ENCODE measurements at places on chromosomes 13 and 19. TPM values are rescaled to one million over a fixed set of nuclear protein-coding genes. Genes with fewer than 3 reads are reported as not detected.

Gene SLC35E1
- 14.9 TPM for polyA plus RNA-seq

Gene ZNF525
- 10.9 TPM for polyA plus RNA-seq

Gene CIC
- polyA plus RNA-seq: 2.9 TPM

Gene EHD2
- not detected for polyA plus RNA-seq

Gene EID2B
- polyA plus RNA-seq: 5.4 TPM

Gene POSTN
- polyA plus RNA-seq: not detected

- no peak overlapping the region for H3K27ac ChIP-seq
- no peak for DNase-seq
- H3K27me3 ChIP-seq: peaks cover 5% of the 10 kb centered on the region
- peaks cover 4% of the 10 kb centered on the region for H3K36me3 ChIP-seq
- no peak overlapping the region for H3K4me3 ChIP-seq
Observed at GRCh38 chr19:47269596-47269995, 5.1 kb upstream of the INAFM1 start.

- no peaks in the 10 kb centered on the region for H3K36me3 ChIP-seq
- no peak overlapping the region for H3K4me3 ChIP-seq
- H3K27me3 ChIP-seq: no peaks in the 10 kb centered on the region
- no peak overlapping the region for H3K27ac ChIP-seq
- no peaks in the 10 kb centered on the region for H3K4me1 ChIP-seq
Observed at GRCh38 chr13:82257790-82258507, 1624.3 kb downstream of the SLITRK1 start.

- peak overlapping the region; percentile 67 for H3K4me3 ChIP-seq
- no peaks in the 10 kb centered on the region for H3K36me3 ChIP-seq
- peaks cover 4% of the 10 kb centered on the region for H3K27me3 ChIP-seq
- peak overlapping the region; percentile 82 for H3K27ac ChIP-seq
- H3K4me1 ChIP-seq: peaks cover 9% of the 10 kb centered on the region
- peak; percentile 45 for DNase-seq
Observed at GRCh38 chr19:40907968-40908735, 26.1 kb upstream of the CYP2A7 start.

DNA sequence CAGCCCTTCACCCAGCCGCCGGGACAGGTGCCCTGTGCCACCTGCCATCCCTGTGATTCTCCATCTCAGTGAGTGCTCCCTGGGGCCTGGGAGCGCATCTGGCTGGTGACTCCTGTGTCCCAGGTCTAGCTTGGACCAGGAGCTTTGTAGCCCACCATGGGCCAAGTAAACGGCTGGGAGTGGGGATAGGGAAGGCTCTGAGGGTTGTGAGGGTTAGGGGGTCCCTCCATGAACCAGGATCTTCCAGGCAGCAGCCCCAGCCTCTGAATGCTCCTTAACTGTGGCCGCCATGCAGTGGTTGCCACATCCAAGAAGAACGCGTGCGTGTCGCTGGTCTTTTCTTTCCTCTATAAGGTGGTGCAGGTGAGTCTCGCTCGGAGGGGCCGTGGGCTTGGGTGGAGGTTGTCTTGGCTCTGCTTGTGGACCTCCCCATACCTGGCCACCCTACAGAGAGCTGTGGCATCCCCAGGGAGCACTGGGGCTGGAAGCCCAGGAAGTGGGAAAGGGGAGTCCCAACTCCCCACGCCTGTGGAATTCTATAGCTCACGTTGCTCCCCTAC is 8.4 kb downstream of the AP1M1 start:
- no peak for DNase-seq
- H3K27me3 ChIP-seq: no peaks in the 10 kb centered on the region
- H3K4me3 ChIP-seq: no peak overlapping the region

DNA sequence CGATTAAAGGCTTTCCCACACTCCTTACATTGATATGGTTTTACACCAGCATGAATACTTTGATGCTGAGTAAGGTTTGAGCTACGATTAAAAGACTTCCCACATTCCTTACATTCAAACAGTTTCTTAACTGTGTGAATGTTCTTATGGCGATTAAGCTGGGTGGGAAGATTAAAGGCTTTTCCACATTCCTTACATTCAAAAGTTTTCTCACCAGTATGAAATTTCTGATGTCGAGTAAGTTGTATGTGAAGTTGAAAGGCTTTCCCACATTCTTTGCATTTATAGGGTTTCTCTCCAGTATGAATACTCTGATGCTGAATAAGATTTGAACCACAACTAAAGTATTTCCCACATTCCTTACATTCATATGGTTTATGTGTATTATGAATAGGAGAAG is 20.0 kb downstream of the ZNF780B start:
- no peak for DNase-seq
- H3K4me1 ChIP-seq: no peaks in the 10 kb centered on the region
- H3K4me3 ChIP-seq: no peak overlapping the region
- peaks cover 14% of the 10 kb centered on the region for H3K36me3 ChIP-seq

DNA sequence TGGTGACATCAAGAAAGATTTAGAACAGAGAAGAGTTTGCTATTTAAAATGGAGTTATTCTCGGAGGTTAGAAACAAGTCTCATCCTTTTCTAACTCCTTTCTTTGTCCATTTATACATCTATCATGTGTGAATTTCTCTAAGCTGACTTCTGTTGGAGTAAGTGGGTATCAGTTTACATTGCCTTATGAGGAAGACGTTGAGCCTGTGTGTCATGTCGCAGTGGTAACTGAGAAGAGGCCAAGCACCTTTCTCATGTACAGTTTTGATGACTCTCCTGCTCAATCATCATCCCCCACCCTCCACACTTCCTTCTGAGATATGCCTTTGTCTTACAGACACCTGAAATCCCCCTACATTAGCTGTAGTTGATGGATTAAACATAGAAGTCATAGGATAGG is 624.8 kb downstream of the LIG4 start:
- DNase-seq: no peak
- H3K4me1 ChIP-seq: no peaks in the 10 kb centered on the region
- no peak overlapping the region for H3K27ac ChIP-seq
- H3K4me3 ChIP-seq: no peak overlapping the region
- H3K27me3 ChIP-seq: no peaks in the 10 kb centered on the region

- H3K36me3 ChIP-seq: peaks cover 8% of the 10 kb centered on the region
- H3K27ac ChIP-seq: no peak overlapping the region
- no peak overlapping the region for H3K4me3 ChIP-seq
- no peaks in the 10 kb centered on the region for H3K27me3 ChIP-seq
- DNase-seq: no peak
- H3K4me1 ChIP-seq: peaks cover 31% of the 10 kb centered on the region
Observed at GRCh38 chr19:57825511-57825910, 4.6 kb upstream of the ZNF587B start.

- H3K27ac ChIP-seq: no peak overlapping the region
- DNase-seq: no peak
- peaks cover 7% of the 10 kb centered on the region for H3K4me1 ChIP-seq
- H3K4me3 ChIP-seq: no peak overlapping the region
- no peaks in the 10 kb centered on the region for H3K36me3 ChIP-seq
- no peaks in the 10 kb centered on the region for H3K27me3 ChIP-seq
Observed at GRCh38 chr13:32056316-32056715, 24.7 kb downstream of the FRY start.

DNA sequence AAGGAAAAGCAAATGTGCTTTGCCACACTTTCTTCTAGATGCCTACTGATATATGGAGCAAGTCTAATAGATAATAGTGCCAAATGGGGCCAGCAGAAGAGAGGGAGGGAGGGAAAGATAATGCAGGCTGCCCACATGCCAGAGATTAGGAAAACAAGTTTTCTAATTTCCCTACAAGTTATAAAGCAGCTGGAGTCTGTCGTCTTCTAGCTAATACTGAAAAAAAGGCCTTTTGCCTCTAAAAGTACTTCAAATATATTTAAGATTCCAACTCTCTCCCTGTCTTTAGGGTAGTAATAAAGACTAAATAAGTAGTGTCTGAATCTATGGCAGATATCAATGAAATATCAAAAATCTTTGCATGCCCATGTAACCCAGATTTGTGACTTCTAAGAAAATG is 632.0 kb upstream of the MIR17HG start:
- peaks cover 3% of the 10 kb centered on the region for H3K27me3 ChIP-seq
- no peak for DNase-seq
- H3K4me3 ChIP-seq: no peak overlapping the region
- no peaks in the 10 kb centered on the region for H3K4me1 ChIP-seq
- H3K36me3 ChIP-seq: no peaks in the 10 kb centered on the region

DNA sequence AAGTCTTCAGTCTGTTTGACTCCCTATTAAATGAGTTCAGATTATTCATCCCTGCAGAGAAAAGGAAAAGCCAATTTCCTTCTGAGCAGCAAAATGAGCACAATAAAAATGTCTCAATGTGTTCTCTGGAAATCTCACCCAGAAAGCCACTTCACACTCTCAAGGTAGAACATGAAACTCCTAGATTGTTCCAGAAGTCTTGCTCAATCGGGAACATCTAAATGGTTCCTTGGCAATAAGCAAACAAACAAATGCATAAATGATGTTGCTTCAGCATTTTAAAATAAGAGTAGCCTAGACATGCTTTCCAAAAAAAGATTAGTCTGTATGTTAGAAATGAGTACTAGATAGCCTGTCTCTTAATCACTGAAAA is 59.7 kb upstream of the TNFRSF19 start:
- no peaks in the 10 kb centered on the region for H3K4me1 ChIP-seq
- no peak for DNase-seq
- no peaks in the 10 kb centered on the region for H3K27me3 ChIP-seq

DNA sequence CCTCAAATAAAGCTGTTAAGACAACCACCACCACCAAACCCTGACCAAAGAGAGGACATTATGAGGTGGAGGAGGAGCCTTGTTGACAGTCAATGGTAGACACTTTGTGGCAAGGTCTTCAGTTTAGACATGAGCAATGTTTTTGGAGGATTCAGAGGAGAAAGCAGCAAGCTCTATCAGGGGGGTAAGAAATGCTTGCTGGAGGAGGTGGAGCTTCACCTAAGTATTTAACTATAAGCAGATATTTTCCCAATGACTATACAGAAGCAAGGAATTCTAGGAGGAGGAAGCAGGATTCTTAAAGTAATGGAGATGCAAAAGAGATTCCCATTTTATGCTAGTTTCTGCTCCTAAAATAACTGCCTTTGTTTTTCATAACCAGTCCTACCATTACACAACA is 74.2 kb downstream of the TRPC4 start:
- no peak overlapping the region for H3K4me3 ChIP-seq
- H3K4me1 ChIP-seq: no peaks in the 10 kb centered on the region

GRCh38 chr13:25372284-25373081 is 709 bp downstream of the ATP8A2 start:
- peaks cover 20% of the 10 kb centered on the region for H3K27me3 ChIP-seq
- no peak for DNase-seq
- H3K4me3 ChIP-seq: no peak overlapping the region
- H3K4me1 ChIP-seq: peaks cover 7% of the 10 kb centered on the region

- H3K4me1 ChIP-seq: no peaks in the 10 kb centered on the region
- H3K36me3 ChIP-seq: no peaks in the 10 kb centered on the region
- H3K4me3 ChIP-seq: no peak overlapping the region
- H3K27ac ChIP-seq: no peak overlapping the region
Observed at GRCh38 chr13:108807841-108808240, 178.4 kb downstream of the MYO16 start.

- no peak for DNase-seq
- H3K4me1 ChIP-seq: no peaks in the 10 kb centered on the region
- H3K27me3 ChIP-seq: peaks cover 2% of the 10 kb centered on the region
- no peaks in the 10 kb centered on the region for H3K36me3 ChIP-seq
- H3K4me3 ChIP-seq: no peak overlapping the region
Observed at GRCh38 chr13:94657167-94657566, 55.2 kb downstream of the SOX21 start.

DNA sequence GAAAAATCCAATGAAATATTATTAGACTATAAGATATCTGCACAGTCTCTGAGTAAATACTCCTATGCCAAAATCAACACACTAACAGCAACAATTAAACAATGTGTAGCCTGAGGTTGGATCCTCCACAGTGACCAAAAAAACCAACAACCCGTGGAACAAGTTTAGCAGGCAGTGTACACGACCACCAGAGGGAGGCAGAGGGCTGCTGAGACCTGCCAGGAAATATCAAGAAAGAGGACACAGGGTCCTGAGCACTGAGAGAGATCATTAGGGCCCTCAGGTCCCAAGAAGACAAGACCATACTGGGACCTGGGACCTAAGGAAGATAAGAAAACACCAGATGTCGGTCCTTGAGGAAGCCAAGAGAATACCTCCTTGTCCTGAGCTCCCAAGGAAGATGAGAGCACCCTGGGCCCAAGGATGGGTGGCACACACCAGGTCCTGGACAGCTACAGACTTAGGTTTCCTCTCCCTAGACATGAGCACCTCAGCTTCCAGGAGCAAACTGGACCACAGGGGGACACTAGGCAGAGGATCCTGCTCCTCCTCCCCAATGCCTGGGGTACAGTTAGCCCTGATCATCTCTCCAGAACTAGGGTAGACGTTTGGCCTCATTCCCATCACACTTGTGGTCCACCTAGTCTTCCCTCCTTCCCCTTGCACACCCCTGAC is 822 bp upstream of the ZNF274 start:
- peak overlapping the region; percentile 90 for H3K4me3 ChIP-seq
- H3K36me3 ChIP-seq: peaks cover 33% of the 10 kb centered on the region
- peaks cover 17% of the 10 kb centered on the region for H3K27me3 ChIP-seq
- peak overlapping the region; percentile 98 for H3K27ac ChIP-seq

GRCh38 chr13:106246666-106247188 is 288.7 kb downstream of the EFNB2 start:
- H3K4me3 ChIP-seq: no peak overlapping the region
- no peaks in the 10 kb centered on the region for H3K4me1 ChIP-seq
- DNase-seq: no peak

GRCh38 chr13:46717275-46717674 is 79.7 kb downstream of the ESD start:
- no peak overlapping the region for H3K27ac ChIP-seq
- H3K36me3 ChIP-seq: peaks cover 22% of the 10 kb centered on the region
- peaks cover 7% of the 10 kb centered on the region for H3K27me3 ChIP-seq

DNA sequence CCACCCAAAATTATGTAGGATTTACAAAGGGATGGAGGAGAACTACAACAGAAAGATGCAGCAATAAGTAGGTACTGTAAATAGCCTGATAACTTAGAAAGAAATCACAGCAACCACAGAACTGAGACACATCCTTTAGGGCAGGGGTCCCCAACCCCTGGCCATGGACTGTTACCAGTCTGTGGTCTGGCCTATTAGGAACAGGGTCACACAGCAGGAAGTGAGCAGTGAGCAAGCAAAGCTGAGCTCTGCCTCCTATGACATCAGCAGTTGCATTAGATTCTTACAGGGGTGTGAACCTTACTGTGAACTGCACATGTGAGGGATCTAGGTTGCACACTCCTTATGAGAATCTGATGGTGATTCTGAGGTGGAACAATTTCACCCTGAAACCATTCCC is 997.6 kb downstream of the DIAPH3 start:
- H3K36me3 ChIP-seq: no peaks in the 10 kb centered on the region
- no peak overlapping the region for H3K27ac ChIP-seq
- no peak overlapping the region for H3K4me3 ChIP-seq
- no peak for DNase-seq

All from immature natural killer cell (primary cell).